ENCODE measurements at places on chromosomes 6 and 20.

- DNase-seq: no peak
These were observed 4.9 kb downstream of the FRS3 start for GRCh38 chr6:41774841-41775240.

DNA sequence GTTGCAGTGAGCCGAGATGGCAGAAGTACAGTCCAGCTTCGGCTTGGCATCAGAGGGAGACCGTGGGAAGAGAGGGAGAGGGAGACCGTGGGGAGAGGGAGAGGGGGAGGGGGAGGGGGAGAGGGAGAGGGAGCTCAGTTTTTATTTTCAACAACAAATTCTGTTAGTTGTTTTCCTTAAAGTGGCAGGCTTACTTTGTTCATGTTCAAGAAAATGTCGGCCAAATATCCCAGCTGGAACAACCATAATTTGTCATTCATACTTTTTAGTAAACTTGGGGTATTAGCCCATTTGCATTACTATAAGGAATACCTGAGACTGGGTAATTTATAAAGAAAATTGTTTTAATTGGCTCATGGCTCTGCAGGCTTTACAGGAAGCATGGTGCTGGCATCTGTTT lies 2.5 kb upstream of the TULP4 start:
- DNase-seq: no peak

DNA sequence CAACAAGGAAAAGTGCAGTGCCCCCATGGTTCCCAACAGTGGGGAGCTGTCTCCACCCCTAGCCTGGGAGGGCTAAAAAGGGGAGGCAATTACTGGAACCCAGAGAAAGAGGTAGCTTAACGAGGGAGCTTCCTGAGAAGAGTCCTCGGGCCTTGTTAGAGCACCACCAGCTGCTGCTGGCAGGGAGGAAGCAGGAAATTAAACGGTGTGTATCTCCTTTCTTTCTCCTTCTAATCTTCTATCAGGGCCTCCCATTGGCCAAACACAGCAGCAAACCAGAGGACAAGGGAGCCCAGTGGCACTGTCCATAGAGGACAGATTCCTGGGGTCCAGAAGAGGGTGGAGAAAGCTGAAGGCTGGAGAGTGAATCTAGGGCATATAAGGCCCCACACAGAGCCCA lies 7.6 kb upstream of the BTN2A2 start:
- DNase-seq: no peak

DNA sequence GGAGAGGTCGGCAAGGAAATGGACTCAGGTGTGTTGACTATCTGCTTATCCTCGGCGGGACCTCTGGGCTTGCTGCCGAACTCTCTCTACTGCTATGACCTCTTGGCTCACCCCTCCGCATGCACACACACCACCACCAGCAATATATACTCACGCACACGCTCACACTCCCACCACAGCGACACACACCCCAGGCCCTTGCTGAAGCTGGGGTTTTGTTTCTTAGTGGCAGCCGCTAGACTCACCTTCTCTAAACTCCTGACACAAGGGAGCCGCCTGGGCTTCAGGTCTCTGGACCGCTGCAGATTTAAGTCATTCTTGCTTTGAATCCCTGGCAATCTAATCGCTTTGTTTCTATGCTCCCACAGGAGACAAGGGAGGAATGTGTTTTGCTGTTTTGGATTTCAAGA lies 59.4 kb upstream of the BACH2 start:
- DNase-seq: no peak

DNA sequence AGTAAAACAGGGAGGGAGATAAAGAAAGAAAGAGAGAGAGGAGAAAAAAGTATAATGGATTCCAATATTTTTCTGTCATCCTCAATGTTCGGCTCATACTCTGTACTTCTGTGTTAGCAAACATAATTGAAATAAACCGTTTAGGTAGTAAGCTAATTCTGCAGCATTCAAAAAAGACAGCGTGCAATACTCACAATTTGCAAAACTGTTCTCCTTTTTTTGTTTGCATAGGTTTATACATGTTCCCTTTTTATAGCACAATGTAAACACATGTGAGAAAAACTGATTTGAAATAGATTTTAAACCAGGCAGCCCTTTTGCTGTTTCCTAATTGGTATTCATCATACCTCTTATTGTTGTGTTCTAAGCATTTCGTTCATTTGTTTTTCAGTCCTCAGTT lies 188.9 kb downstream of the PLCB1 start:
- no peak for DNase-seq

DNA sequence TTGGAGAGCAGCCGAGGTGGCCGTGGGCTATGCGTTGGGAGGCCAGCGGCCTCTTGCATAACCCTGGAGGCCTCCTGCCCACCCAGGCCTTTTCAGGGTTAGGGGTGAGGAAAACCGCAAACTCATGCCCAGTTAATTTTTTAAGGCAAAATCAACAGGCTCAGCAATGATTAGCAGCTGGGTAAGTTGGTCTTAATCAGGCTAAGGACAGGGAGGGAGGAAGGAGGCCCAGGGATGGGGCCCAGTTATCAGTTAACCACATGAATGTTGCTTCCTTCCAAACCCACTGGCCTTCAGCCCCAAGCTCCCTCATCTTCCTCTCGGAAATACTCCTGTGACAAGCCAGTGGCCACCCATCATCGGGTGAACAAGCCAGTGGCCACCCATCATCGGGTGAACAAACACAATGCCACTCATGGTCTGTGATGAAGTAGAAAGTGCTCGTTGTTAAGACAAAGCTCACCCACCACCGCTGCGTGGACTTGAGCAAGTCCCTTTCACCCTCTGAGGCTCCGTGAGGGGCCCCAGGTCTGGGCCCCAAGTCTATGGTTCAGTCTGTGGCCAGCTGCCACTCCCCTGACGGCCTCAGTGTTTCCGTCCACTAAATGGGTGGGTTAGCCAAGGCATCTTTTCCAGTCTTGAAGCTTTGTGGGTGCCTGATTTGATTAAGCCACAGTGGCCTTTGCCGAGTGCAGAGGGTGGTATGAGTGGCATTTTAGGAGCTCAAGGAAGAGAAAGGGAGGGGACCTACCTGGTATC lies 39.4 kb downstream of the HNF4A start:
- DNase-seq: no peak

DNA sequence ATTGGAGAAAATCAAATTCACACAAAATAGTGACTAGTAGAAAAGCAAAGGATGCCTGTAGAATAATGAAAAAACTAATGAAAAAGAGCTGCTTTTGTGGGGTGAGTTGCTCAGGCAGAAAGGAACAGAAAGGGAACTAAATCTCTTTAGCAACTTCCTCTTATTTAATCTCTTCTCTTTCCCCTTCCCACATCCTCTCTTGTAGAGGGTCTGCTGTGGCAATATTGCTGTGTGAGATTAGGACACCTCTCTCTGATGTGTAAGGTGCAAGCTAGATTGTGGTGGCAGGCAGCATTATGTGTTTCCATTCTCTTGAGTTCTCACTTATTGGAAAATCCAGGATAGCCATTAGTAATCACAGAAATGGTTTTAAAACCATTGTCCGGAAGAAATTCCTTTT lies 49.7 kb downstream of the SYNE1 start:
- DNase-seq: no peak

GRCh38 chr6:33708516-33709204 lies 2.8 kb downstream of the UQCC2 start:
- no peak for DNase-seq

DNA sequence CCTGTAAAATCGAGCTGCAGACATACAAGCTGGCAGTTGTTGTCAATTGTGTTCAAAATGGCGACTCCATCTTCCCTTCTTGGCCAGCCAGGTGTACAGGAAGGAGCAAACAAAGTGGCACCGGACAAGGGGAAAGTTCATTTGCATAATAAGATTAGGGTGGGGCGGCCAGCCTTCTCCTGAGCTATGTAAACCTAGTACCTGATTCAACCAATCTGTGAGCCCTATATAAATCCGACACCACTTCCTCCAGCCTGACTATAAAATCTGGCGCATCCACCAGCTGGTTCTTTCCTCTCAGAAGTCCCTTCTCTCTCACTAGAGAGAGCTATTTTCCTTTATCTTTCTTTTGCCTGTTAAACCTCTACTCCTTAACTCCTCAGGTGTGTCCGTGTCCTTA lies 8.1 kb upstream of the HBS1L start:
- DNase-seq: no peak

GRCh38 chr6:152948150-152948768 lies 34.6 kb downstream of the FBXO5 start:
- no peak for DNase-seq

DNA sequence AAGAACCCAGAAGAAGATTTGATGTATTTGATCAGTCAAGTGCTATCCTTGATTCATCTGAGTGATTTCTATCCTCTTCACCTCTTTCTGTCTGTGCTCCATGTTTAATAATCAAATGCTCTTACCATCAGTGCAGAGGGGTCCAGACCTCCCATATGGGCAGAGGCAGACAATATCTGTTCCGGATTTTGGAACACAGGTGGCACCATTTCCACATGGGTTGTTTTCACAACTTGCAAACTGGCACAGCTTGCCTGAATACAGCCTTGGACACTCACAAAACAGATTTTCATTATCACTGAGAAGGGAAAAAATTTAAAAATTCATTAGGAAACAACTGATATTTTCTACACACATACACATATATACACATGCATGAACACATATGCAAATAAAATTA lies 228.5 kb downstream of the PHF3 start:
- DNase-seq: no peak

GRCh38 chr6:119379809-119380208 lies 30.2 kb upstream of the MAN1A1 start:
- no peak for DNase-seq

DNA sequence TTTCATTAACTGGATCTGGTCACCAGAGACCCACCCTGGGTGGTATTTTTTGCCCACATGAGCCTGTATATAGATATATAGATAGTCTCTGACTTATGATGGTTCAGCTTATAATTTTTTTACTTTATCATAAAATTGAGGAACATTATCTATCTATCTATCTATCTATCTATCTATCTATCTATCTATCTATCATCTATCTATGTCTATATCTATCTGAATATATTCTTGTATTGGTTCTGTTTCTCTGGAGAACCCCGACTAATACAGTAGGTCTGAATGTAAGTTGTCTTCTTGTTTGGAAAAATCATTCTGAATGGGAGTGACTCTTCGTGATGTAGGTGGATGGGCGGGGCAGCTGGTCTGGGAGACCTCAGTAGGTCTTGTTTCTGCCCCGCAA lies 13.3 kb upstream of the CDKN1A start:
- DNase-seq: no peak

- DNase-seq: no peak
These were observed 42.4 kb downstream of the FAM217A start for GRCh38 chr6:4036581-4036980.

- no peak for DNase-seq
These were observed 5.0 kb upstream of the ADGRF1 start for GRCh38 chr6:47047097-47047478.

GRCh38 chr6:170462366-170463020 lies 90.6 kb downstream of the PSMB1 start:
- DNase-seq: no peak

DNA sequence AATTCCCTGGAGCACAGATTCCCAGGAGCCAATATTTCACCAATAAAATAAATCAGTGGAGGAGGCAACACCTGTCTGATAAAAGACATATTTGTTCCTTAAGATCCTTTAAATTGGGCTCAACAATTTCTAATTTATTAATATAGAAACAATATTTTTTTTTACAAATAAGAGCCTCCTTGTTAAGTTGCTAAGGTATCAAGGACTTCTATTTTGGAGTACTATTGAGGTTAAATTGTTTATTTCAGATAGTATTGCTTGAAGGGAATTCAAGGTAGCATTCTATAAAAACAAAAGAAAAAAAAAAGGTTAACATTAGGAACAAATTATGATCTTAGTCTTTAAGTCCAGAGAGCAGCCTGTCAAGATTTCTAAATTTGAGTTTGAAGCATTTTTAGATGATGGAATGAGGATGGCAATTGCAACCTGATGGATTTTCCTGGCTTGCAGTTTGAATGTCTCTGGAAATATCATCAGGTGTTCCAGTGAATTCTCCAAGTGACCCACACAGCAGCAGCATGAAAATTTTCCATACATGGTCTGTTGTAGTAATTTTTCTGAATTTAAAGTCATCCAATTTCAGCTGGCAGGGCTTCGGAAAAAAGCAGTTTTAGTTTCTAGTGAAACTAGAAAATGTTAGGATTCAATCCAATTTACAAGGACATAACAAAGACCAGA lies 19.3 kb upstream of the NCR2 start:
- DNase-seq: no peak

DNA sequence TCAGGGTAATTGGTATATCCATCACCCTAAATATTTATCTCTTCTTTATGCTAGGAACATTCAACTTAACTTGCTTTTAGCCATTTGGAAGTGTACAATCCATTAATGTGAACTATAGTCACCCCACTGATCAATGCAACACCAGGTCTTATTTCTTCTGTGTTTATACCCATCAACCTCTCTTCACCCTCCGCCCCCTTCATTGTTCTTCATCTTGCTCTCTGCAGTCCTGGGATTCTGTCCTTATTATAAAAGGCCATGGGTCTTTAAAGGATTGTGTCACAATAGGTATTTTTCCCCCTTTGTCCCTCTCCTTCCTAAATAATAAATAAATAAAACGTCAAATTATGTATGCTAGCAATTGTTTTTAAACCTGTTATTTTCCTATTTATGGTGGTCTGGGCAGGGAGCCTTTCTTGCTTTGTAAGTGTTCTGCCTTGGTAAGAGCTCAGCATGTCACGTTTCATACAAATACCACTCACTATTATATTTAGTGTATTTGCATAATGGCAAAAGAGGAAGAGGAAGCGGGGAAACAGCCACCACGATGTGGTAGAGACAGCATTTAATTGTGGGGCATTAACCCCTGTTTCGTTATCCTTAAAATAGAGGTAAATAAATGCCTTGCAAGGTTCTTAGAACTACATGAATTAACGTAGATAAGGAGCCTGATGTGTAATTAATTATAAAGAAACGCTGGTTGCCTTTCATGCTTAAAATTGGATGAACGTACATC lies 1.9 kb downstream of the ABRACL start:
- no peak for DNase-seq

DNA sequence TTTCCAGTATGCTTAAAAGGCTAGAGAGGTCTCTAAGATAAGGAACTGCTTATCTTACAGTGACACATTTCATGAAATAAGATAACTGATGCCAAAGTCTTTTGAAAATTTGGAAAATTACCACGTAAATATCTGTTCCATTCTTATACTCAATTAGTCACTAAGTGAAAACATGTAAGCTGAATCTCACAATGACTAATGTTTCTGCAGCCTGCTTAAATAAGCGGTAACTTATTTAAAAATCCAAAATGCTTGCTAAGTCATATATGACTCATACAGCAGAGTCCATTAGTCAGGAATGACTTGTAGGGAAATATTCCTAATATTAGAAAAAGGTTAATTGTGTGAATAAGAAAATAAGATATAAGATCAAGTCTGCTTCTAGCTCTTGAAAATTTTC lies 27.8 kb upstream of the LGSN start:
- DNase-seq: no peak

- peak; percentile 62 for DNase-seq
These were observed 69.0 kb downstream of the BTBD9 start for GRCh38 chr6:38570750-38571149.

GRCh38 chr6:83218646-83219045 lies 25.5 kb downstream of the RWDD2A start:
- DNase-seq: no peak

DNA sequence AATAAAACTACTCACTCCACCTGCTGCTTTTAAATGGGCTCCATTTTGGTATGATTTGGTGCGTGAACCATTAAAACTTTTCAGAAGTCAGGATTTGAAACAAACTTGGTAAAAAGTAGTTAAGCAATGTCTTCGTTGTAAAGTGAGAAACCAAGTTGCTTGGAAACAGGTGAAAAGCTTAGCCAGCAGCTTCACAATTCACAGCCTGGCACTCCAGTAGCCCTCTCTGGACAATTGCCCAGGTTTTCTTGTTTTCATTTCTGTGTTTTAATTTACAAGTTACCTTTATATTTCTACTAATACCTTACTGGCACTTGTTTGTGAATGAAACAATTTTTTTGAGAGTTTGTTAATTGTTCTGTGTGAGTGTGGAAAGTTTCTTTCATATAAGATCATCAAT lies 12.8 kb downstream of the NT5E start:
- DNase-seq: no peak

Data from hippocampal formation (tissue), 2 donors.